Coronary artery (tissue), 2 donors: ENCODE measurements at places on chromosomes 11 and 22.

- no peak for DNase-seq
These were observed 195.9 kb downstream of the ARHGAP42 start for GRCh38 chr11:100882957-100883356.

GRCh38 chr11:64372802-64373597 is 14.0 kb downstream of the RPS6KA4 start:
- no peak for DNase-seq

DNA sequence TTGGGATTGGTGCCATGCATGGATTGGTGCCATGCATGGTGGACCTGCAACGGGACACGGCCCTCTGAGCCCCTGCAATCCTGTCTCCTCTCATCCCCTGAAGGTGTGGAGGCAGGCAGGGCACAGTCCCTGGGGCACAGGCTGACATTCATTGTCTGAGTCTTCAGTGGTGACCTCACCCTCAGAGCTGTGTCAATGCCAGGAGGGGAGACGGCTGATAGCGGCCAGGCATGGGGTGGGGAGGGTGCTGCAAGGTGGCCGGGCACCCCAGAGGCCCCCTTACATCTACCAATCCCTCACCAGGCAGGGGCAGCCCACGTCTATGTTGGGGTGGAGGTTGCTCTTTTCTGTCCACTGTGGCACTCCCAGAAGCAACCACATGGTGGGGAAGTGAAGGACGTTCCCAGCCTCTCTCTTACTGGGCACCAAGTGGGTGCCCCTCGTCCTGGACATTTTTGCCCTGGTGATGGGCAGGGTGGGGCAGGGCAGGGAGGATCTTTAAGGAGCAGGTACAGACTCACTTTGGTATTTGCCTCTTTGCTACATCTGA is 47.6 kb downstream of the NECTIN1 start:
- DNase-seq, result no peak

DNA sequence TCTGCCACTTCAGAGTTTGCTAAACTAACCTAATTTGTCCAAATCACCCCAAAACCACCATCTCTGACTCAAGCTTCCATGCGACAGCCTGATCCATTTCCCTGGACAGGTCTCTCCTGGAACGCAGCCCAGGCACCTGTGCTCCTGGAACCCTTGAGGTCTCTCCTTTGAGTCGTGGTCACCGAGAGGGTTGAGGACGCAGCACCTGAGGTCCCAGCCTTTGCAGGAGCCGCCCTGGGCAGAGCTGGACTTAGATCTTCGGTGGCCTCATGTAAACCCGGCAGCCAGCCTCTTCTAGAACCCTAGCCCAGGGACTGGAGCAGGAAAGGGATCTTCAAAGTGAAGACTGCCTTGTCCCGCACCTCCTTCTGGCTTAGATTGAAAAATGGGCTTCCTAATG is 37.6 kb downstream of the ASRGL1 start:
- no peak for DNase-seq

DNA sequence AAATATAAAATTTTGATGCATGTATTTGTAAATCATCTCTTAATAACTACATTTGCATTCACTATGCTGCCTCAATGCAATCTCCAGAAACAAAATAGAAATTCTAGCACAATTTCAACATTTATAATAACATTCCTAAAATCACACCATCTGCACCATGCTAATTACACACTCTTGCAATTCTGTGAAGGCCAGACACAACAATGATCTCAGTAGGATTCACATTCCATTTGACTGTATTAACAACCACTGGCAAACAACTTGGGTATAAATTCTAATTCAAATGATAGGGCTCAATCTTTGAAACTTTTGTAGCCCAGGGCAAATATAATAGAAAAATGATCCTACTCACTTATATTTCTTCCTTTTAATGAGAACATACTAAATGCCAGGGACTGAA is 25.9 kb downstream of the RAB6A start:
- no peak for DNase-seq

DNA sequence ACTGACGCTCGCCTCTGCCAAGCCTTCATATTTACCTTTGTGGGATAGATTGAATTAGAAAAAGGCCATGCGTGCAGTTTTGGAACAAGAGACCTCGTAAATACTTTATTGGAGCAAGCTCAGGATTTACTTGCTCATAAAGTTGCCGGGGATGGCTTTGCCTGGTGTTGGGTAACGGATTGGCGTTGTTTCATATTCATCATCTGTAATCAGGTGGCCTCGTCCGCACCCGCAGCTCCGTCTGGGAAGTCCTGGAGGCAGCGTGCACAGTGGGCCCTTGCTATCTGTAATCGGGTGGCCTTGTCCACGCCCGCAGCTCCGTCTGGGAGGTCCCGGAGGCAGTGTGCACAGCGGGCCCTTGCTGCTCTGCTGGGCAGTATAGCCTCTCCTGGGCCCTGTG is 1209.3 kb downstream of the BRD1 start:
- DNase-seq, result no peak

DNA sequence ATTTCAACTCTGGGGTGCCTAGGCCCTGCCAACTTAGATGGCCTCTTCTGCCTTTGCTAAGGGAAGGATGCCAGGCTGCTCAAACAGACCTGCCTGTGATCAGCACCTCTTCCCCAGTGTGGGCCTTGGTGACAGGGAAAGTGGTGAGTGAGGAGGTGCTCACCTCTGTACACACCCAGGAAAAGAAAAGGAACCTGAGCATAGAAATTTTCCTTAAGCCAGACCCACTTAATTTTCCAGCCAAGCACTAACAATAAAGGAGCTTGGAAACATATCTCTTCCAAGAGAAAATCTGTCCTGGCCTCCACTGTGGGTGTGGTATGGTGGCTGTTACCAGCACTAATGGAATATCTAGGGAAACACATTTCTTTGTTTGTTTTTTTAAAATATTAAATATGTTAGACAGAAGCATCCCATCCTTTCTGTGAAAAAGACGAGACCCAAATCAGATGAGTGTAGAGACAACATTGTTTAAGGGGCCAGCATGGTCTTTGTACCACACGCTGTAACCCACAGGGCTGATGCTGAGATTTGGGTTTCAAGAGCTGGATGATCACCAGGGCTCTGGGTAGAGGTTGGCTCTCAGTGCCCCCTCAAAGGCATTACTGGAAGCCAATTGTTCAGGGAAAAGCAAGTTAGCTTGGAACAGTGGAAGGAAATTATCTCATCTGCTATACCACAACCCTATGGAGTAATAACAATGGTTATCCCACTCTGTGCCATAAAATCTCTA is 472.2 kb downstream of the INSC start:
- no peak for DNase-seq

GRCh38 chr22:17974087-17974486 is 50.3 kb downstream of the MICAL3 start:
- no peak for DNase-seq

- no peak for DNase-seq
These were observed 10.9 kb upstream of the CABP2 start for GRCh38 chr11:67534070-67534679.

DNA sequence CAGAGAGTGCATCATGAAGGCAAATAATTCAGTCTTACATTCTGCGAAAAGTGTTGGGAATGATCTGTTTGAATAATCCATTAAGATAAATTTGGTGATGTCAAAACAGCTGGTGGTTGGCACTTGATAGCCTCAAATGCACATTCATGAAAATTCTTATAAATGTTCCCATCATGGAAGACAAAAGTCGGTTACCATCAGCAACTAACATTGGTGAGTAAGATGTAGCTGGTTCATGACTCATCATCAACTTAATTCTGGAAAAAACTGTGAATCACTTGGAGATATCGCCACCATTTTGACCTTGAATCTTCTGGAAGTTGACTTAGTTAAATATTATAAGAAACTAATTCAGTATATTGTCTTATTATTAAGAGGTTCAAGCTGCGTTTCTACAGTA is 11.2 kb downstream of the CRYBB1 start:
- DNase-seq, result no peak

GRCh38 chr22:43099095-43099494 is 9.9 kb upstream of the TTLL1 start:
- DNase-seq, result no peak

DNA sequence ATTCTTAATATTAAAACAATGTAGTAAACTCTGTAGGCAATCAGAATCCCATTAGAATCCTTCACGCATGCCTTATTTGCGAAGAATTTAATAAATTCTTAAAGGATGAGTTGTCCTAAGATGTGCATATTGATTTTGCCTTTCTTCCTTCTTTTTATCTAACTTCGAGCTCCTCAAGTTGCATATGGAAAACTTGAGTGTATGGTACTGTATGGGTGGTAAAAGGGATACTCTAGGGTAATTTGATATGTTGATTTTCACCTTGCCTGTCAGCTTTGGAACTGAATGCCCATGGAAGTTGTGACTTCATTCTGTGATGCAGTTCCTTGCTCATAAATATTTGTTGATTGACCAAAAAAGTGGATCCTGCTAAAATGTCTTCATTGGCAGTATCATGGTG is 193.8 kb downstream of the DDX10 start:
- no peak for DNase-seq

- DNase-seq, result no peak
These were observed 21.0 kb upstream of the CHADL start for GRCh38 chr22:41261541-41262249.

DNA sequence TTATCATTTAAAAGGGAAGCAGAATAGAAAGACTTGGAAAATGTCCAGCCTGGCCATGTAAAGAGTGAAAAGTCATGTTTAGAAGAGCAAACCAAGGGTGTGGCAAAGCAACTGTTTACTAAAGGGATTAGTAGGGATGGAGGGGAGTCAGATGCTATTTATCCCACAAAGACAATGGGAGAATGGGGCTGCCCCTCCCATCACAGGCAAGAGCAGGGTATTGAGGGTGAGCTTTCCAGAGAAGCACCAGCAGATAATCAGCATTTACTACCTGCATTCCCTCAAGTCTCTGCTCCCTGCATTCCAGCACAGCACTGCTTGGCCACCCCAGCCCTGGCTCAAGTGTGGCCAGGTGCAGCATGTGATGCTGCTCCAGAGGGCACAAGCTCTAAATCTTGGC is 18.5 kb upstream of the QSER1 start:
- DNase-seq, result no peak

DNA sequence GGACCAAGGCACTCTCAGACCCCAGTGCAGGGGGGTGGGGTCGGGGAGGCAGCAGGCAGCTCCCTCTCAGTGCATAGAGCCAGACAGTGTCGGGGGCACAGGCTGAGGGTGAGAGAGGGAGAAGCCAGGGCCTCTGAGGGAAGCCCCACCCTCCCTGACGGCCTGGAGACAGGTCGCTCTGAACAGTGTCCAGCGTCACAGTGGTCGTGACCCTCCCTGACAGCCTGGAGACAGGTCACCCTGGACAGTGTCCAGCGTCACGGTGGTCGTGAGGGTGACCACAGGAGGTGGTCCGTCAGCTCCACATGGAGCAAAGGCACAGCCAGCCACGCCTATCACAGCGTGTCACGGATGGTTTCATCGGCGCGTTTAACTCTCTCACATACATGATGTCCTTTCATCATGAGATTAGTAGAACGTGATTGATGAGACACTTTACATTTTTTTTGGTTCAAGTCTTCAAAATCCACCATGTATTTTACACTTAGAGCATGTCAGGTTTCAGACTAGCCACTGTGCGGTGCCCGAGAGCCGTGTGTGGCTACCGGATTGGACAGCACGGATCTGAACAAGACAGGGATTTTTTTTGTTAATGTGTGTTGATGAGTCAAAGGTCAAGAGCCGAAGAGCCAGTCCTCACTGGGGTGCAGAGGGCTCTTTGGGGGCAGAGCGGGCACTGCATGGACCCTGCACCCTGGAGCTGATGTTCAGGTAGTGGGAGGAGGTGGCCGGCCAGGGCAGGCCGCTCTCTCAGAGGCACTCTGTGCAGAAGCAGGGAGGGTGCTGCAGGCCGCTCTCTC is 23.9 kb upstream of the PANX2 start:
- DNase-seq, result peak; percentile 68

- DNase-seq, result no peak
These were observed 59.4 kb upstream of the NNMT start for GRCh38 chr11:114236829-114237228.

DNA sequence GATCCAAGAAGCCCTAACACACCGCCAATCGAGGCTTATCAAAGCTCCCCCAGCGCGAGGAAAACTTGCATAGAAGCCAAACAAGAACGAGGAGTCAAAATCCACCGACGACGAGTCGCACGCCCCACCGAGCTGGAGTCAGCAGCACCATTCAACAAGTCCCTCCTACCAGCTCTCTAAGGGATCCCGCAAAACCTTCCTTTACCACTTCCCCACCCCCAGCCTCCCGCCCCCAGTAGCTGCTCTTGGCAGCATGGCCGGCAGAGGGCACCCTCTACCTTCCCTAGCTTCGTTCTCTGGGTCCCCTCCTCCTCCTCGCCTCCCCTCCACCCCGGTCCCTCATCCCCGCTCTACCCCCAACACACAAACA is 1.4 kb downstream of the BDNF start:
- peak; percentile 81 for DNase-seq

DNA sequence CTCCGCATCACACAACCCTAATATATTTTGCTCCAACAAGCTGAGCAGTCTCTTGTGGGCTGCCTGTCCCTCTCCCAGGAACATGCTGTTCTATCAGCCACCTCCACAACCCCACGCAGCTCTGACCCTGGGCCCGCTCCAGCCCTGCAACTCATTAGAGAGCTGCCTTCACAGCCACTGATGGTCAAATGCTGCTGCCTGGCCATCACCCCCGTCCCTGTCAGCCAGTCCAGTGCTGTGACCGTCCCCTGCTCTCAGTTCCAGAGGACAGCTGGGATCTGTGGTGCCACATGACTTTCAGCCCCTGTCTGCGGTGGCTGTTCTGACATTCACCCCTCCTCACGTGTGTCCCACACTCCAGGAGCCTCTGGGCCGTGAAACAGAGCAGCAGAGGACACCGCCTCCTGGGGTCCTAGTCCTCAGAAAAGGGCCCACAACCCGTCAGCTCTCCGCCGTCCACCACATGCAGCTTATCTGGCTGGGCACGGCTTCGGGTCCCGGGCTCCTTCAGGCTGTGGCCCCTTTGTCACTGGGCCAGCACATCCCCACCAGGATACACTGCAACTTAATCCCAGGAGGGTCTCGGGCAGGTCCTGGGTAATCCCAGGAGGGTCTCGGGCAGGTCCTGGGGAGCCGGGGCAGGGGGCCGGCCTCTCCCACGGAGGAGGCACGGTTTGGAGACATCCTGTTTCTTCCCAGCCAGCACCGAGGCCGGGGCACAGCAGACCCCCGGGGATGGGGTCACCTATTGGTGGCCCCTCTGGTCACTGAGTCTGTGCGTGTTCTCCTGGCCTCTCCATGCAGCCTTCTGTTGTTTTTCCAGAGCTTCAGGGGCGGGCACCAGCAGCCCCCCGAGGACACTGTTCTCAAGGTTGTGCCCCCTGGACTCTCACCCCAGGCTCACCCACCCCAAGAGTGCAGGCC is 15.1 kb downstream of the CRELD2 start:
- DNase-seq, result no peak

- DNase-seq, result no peak
These were observed 351.3 kb downstream of the LARGE1 start for GRCh38 chr22:33569018-33569417.

- no peak for DNase-seq
These were observed 185.5 kb downstream of the KIRREL3 start for GRCh38 chr11:126815111-126815510.

DNA sequence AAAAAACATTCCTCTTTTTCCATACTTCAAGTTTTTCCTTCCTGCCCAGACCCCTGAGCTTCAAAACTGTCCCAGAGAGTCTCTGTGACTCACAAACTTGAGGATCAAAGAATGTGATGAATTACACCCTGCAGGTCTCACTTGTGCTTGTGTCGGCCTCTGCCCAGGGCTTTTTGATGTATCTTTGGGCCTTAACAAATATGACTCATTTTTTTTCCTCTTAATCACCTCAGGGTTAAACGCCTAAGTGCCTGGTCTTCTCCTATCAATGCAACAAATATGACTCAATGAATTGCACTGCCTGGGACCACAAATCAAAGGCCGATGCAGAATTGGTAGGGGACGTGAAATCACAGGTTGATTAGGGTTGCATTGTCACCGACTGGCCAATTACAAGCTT is 267.7 kb downstream of the LARGE1 start:
- no peak for DNase-seq

GRCh38 chr11:46984987-46985386 is 48.4 kb downstream of the CSTPP1 start:
- DNase-seq, result no peak
